ENCODE measurements at places on chromosomes 1 and 21.
A peak's percentile ranks its signal among the peaks of the same experiment; 100 is the strongest.

- DNase-seq, result no peak
Observed at GRCh38 chr1:157119448-157119847, 18.7 kb downstream of the ETV3 start.

DNA sequence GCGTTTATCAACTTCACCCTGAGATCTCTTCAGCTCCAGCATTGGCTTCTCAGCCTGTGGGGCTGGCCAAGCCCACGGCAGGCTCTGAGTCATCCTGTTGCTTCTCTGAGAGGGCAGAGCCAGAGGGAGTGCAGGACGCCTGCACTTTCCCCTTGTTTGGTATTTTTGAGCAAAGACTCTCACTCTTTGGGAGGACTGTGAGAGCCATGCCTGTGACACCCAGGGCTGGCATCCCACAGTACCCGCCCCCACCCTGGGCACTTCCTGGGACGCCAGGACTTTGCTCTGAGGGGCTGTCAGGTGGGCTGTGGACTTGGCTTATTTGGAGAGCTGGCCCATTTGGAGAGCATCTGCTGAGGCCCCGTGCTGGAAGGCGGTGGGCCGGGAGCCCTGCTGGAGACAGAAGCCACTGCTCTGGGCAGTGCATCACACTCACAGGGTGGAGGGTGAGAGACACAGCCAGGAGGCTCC lies 37.4 kb downstream of the VANGL1 start:
- DNase-seq, result no peak

DNA sequence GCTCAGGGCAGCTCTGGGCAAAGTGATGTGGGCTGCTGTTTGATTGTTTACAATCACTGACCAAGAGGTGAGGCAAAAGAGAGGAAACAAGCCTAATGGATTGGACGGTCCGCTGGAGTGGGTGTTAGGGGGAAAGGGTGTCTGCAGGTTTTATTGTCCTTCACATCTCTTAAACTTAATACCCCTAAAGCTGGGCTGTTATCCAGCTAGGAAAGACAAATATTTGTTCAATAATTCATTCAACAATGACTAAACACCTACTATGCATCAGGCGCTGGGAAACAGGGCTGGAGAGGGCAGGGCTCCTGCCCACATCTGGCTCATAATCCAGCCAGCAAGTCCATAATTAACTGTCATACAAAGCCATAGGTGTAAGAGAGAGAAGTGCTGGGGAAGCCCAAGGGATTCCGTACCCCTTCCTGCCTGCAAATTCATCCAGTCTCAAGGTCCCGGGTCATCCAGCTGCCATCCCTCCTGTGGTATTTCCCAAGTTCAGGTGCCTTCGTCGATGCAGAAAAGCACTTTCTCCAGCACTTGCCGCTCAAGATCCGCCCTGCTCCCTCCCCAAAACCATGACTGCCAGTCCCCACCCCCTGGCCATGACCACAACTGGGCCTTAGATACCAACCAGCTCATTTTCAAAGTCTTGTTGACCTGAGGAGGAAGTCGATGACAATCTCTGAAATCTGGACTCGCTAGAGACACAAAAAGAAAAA lies 10.7 kb downstream of the TMEM63A start:
- peak; percentile 49 for DNase-seq

DNA sequence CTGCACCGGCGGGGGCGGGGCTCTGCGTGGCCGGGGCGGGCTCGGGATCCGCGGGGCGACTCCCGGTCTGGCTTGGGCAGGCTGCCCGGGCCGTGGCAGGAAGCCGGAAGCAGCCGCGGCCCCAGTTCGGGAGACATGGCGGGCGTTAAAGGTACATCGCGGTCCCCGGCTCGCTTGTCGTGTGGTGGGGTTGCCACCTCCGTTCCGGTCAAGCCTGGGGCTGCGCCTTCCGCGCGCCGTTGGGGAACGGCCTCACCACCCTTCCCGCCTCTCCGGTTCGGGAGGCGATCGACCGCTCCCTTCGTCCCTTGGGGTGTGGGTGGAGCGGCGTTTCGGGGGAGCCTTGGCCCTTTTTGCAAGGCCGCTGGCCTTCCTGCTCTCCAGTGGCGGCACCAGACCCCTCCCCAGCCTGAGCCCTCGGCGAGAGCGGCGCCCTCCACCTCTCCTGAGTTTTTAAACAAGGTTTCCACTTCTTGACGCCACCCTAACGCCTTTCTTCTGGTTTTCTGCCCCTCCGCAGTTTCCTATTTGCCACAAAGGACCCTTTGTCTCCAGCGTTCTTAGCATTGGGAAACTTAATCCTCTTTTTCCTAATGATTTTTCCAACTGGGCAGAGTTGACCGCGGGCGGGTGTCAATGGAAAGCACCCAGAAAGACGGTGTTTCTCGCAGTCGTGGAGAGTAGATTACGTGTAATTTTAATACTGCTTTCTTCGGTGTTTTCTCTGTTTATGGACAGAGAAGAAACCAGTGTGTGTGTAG lies at the start of the genes LEPR and LEPROT:
LEPR (plus strand) TSS at position 79 of the 761 bp plus-strand sequence. CDS start 144,898 bp downstream, outside the sequence.
LEPROT (plus strand) TSS at position 79 of the 761 bp plus-strand sequence; CDS start at position 136, 57 bp downstream.
- DNase-seq, result peak; percentile 80

- DNase-seq, result no peak
Observed at GRCh38 chr1:185014941-185015340, 30.4 kb upstream of the RNF2 start.

DNA sequence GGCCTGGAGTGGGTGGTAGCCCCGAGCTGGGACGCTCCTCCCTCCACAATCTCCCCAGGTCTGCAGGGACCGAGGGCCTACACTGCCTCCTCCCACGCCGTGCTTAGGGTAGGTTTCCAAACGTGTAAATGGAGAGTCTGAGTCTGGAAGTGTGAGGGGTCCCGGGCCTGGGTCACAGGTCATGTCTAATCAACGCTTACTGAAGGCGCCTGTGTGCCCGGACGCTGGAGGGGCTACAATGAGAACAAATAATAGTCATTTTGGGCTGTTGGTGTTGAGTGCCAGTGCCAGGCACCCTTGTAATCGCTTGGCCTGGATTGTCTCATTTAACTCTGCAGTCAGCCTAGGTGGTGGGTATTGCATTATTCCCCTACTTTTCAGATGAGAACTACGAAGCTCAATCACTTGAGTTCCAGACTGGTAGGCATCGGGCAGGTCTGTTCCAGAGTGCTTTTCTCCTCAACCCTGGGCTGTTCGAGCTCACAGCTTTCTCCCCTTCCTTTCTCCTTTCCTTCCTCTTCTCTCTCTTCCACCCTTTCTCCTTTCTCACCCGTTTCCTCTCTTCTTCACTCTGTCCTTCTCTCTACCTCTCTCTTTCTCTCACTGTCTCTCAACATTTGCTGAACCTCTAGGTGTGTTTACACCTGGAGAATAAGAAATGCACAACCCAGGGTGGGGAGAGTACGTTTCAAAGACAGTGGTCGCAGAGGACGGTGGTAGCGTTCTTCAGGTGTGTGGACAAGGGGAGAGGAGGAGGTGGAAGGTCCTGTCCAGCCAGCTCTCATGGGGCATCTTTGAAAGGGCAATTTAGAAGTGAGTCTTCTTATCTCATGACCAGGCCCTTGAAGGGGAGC lies 883 bp downstream of the SLC66A1 start:
- peak; percentile 18 for DNase-seq

Measured in NCI-H1105 treated with DMSO at 0.1 percent for 48 hours (cell line).